ENCODE measurements at places on chromosomes 11 and 22.

DNA sequence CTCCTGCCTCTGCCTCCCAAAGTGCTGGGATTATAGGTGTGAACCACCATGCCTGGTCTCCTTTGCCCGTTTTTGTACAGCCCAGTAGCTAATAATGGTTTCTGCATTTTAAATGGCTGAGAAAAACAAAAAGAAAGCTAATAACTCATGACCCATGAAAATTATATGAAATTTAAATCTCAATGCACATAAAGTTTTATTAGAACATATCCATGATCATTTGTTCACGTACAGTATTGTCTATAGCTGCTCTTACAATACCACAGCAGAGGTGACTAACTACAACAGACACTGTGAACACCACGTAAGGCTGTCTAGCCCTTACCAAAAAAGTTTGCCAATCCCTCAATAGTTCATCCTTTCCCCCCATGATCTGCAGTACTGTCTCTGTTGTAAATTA, 6.4 kb upstream of the PLAAT2 start:
- no peak for DNase-seq

DNA sequence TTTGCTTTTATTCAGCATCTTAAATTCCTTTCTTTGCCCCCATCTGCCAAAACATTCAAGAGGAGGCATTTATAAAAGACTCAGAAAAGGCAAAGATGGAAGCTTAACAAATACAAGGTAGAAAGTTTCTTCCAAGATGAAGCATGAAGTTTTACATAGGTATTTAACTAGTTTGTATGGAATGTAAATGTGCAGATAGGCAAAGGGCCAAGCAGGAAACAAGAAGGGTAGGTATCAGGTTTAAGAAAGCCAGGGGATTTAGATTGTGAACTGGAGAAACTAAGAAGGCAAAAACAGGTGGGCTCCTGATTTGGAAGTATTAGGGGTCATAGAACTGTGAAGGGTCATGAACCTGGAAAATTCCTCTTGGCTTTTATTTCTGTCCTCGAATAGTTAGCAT, 62.6 kb downstream of the PPP2R1B start:
- DNase-seq: no peak

DNA sequence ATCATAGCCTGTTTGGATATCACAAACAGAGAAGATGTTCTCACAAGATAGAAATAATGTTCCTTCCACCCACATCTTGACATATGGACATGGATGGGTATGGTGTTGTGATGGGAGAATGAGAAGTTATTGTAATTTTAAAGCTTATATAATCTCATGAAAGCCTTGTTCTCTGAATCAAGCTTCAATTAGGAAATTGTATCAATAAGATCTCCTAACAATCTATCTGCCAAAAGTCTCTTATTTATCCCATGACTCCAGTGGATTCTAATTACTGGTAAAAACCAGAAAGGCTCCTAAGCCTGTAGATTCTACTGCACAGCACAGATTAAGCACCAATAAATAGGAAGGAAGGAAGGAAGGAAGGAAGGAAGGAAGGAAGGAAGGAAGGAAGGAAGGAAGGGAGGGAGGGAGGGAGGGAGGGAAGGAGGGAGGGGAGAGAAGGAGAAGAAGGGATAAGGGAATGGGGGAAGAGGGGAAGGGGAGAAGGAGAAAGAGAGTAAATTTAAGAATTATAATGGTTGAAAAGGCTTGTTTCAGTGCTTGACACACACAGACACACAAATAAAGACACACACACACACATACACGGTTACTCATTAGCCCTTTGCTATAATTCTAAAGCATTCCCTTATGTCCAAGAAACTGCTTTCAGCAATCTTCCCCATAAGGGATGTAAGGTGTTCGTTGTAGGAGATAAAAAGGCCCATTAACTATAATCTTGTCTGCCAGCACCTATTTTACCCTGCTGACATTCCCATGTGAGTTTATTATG, 258.0 kb upstream of the API5 start:
- DNase-seq: no peak

- no peak for DNase-seq
These were observed 65.2 kb downstream of the WNT7B start for GRCh38 chr22:45911601-45912271.

GRCh38 chr11:11464555-11464954, 111.5 kb upstream of the CSNK2A3 start:
- DNase-seq: no peak

- no peak for DNase-seq
These were observed 52.5 kb downstream of the TPCN2 start for GRCh38 chr11:69101115-69101791.

DNA sequence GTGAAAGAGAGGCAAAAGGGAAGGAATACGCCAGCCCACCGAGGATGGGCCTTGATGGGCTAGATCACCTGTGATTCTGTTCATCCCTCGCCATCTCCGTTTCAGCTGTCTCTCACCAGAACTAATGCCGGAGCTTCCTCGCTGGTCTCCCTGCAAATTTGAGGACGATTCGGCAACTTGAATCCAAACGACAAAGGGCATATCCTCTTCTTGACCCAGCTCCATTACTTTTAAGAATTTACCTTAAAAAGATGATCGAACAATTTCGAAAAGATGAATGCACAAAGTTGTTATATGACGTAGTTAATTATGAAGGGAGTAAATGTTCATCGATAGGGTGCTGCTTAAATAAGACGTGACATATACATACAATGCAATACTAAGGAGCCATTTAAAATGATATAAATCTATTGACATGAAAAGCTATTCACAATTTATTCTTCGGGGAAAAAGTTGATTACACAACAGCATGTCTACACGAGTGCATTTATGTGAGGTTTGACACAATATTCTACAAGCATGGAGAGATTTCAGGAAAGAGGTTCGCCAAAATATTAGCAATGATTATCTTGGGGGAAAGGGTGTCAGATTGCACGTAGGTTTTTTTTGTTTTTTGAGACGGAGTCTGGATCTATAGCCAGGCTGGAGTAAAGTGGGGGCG, 937 bp upstream of the FAM168A start:
- DNase-seq: no peak

GRCh38 chr22:44884968-44885805, 124.6 kb downstream of the PHF21B start:
- no peak for DNase-seq

- DNase-seq: no peak
These were observed 7.5 kb downstream of the THY1 start for GRCh38 chr11:119415517-119415916.

GRCh38 chr22:25402160-25402500, 162.3 kb upstream of the GRK3 start:
- no peak for DNase-seq

DNA sequence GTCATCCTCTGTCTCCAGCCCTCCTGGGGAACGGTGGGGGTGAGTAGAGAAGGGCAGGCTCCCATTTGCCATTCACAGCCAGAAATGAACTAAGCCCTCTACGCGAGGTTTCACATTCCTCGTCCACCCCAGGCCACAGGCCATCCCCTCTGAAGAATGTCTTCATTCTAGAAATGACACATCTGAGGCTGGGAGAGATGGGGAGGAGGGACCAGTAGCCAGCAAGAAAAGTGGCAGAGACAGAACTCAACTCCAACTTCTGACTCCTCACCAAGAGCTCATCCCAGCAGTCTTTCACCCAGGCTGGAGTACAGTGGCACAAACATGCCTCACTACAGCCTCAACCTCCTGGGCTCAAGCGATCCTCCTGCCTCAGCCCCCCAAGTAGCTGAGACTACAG, 3.4 kb downstream of the CTSF start:
- DNase-seq: no peak

GRCh38 chr11:70146895-70147520, 56.1 kb upstream of the FADD start:
- no peak for DNase-seq

DNA sequence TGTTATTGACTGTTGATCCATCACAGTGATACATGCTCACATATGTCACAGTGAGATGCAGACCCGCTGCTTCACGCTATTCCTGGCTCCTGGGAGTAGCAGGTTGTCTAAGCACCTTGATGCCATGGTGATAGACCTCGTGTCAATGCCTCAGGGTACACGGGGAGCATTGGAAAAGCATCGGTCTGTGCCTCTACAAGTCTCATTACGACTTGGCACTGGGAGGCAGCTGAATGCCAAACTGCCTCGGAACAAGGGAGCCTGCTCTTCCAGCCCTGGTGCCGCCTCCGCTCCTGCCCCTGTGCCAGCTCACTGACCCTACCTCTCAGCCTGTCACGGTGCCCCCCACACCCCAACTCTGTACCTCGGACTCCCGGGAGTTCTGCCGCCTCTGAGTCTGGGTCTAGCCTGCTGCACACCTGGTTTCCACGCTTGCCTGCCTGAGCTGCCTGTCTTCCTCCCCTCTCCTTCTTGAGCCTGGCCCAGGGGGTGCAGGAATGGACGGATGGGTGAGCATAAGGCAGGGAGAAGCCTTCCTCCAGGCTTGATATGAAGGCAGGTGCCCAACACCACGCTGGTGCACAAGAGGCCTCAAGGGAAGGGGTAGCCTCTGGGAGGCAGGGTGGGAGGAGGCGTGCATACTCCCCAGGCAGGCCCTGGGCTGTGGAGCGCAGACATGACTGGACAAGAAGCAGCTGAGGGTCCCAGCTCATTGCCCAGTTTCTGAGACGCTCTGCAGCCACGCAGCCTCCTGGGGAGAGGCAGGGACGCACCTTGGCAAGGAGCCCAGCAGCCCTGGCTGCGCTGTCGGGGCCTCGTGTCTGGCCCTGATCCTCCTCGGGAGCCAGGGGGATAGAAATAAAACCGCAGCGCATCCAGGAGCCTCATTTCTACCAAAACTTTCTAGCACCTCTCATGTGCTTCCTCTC, 1.8 kb upstream of the NFAM1 start:
- no peak for DNase-seq

All from renal pelvis (tissue), 12 donors.